SK-N-DZ (cell line): ENCODE measurements at places on chromosomes 16 and 17.

DNA sequence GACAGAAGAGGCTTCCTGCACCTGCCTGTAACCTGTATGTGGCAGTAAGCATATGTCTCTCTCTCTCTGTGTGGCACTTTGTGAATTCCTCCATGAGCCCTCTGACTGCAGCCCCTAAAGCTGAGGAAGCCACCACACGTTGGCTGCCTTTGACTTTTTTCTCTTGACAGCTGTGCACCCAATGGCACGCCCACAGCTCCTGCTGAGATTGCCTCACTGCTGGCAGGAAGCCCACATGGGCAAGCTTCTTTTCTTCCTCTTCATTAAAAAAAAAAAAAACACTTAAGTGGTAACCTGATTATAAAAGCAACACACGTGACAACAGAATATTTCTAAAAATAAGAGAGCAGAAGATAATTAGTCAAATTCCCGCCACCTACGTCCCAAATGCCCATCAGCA is 34.0 kb upstream of the PIRT start:
- no peak for DNase-seq

DNA sequence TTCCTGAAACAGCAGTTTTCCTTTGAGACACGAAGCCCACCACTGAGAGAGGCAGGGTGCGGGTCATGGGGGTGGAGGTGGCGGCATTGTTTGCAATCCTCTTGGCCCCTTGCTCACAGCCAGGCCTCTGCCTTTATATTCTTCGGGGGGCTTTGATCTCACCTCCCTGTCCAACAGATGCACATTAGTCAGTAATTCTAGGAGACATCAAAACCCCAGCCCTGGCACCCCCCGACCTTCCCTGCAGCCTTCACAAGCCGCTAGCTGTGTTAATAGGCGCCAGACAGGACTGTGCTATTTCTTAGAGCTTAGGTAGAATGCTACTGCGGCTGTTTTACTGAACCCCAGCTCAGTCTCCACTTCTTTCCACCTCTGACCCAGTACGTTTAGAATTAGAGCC is 212.6 kb downstream of the RBFOX1 start:
- DNase-seq: no peak

GRCh38 chr17:78041386-78042179 is 83.1 kb downstream of the TNRC6C start:
- no peak for DNase-seq

- no peak for DNase-seq
Measured at GRCh38 chr17:18270046-18270931, 9.8 kb downstream of the MIEF2 start.

- no peak for DNase-seq
Measured at GRCh38 chr17:12866244-12866643, 76.9 kb downstream of the ARHGAP44 start.

GRCh38 chr16:12501707-12502457 is 301.8 kb downstream of the CPPED1 start:
- DNase-seq: no peak

DNA sequence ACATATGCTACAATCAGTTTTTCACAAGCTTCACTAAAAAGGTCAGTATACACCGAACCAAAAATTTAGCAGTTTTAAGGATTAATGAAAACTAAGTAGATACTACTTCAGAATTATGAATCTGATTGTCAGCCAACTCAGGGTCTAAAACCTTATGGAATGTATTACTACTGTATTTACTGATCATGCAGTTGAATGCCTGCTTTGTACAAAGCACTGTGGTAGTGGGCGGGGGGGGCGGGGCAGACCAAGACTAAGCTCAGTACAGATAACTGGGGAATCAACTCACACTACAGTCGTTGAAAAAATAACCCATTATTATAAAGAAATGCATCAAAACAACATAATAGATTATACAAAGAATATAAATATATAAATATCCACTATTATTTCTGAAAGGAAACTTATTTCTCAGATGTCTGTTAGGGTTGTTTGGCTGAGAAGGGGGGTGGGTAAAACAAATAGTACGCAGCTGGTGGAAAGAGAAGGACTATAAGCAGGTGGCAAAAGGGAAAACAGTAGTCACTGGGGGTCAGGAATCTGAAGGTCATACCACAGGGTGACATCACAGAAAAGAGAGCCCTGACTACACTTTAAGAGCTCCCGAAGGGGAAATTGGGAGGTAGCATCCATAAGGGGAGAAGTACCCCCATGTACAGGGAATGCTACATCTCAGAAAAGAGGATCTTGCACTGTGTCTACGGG is 109.4 kb upstream of the AXIN2 start:
- no peak for DNase-seq

- peak; percentile 58 for DNase-seq
Measured at GRCh38 chr17:28247671-28248555, 71.1 kb upstream of the TMEM97 start.

DNA sequence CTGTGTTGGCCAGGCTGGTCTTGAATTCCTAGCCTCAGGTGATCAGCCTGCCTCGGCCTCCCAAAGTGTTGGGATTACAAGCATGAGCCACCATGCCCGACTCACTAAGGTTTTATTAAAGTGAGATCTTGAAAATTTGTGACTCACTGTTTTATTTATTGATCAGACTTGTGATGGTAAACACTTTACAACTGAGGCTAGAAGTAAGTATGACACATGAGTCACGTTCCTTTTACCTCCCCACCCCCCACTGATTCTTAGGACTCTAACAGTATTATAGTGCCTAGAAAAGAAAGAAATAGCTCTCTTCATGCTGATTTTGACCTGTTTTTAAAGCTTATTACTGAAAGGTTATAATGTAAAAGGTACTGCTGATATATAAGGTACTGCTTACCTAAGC is 160.6 kb downstream of the TANC2 start:
- no peak for DNase-seq

DNA sequence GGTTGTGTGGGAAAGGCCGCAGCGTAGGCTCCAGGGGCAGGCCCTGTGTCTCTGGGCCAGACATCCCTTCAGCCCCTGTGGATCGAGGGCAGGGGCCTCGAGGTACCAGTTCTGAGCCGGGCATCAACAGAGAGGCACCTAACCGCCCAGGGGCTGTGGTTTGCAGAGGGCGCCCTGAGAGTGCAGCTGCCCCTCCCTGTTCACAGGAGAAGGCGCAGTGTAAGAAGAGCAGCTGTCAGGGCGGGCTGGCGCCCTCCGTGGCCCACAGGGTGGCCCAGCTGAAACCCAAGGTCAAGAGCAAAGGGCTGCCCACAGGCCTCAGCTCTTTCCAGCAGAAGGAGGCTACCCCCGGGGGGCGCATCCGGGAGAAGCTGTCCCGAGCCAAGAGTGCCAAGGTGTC is 56.5 kb downstream of the ACTG1 start:
- DNase-seq: no peak

DNA sequence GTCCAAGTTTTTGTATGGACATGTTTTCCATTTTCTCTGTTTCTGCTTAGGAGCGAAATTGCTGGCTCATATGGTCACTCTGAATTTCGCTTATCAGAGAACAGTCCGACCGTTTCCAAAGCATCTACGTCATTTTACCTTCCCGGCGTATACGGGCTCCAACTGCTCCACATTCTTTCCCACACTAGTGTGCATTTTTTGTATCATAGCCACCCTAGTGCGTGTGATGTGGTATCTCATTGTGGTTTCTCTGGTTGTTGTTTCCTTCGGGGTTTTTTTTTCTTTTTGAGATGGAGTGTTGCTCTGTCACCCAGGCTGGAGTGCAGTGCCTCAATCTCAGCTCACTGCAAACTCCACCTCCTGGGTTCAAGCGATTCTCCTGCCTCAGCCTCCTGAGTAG is 31.0 kb upstream of the BHLHA9 start:
- no peak for DNase-seq

DNA sequence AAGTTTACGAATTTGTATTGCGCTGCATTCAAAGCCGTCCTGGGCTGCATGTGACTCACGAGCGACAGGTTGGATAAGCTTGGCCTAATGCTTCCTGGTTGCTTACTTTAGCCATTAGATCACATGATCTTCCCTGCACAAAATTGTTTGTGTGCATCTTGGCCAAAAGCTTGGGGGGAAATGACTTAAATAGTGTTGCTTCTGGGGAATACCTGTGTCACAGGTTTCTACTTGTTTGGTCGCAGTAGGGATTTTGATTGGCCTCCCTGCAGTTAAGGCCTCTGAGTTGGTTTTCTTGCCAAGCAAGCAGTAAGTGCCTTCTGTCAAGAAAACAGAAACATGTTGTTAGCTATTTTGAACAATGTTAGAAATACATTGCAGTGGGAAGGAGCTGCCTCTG is 39.6 kb upstream of the DUSP14 start:
- no peak for DNase-seq

GRCh38 chr17:50027881-50028735 is 27.8 kb upstream of the ITGA3 start:
- no peak for DNase-seq

GRCh38 chr16:8795091-8795490 is 2.3 kb downstream of the TMEM186 start:
- DNase-seq: no peak

GRCh38 chr17:77616254-77616731 is 342.2 kb upstream of the TNRC6C start:
- no peak for DNase-seq

DNA sequence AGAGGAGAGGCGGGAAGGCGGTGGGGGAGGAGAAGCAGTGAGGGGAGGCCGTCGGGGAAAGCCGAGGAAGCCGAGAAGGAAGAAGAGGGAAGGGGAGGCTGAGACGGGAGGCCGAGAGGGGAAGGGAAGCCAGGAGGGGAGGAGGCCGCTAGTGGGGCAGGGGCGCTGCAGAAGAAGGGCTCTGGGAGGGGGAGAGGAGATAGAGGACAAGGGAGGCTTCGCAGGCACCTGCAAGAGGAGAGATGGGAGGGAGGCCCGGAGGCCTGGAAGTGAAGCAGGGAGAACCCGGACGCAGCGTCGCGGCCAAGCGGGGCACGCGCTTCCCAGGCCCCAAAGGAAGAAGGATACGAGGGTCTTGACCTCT is 2.3 kb downstream of the C17orf58 start:
- DNase-seq: peak; percentile 57

DNA sequence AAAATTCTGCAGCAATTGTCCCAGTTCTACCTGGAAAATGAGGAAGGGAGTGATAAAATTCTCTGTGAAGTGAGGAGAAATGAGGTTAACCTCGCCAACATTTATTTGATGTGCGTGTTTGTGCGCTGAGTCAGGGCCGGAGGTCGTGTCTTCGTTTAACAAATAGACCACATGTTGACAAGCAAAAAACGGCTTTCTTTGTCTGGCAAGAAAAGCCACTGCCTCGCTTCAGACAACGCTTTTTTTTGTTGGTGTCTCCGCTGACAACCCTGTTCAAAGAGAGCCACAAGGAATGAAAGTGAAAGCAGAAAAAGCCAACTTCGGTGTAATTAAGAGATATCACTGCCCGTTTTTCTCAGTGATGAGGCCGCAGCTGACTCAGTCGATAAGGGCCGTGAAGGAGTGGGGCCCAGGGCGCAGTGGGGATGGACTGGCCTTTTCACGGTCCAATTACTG is 510.6 kb downstream of the CDH13 start:
- DNase-seq: no peak

- no peak for DNase-seq
Measured at GRCh38 chr17:79950751-79951150, 84.9 kb downstream of the TBC1D16 start.

GRCh38 chr17:42407289-42407836 is 15.7 kb downstream of the CAVIN1 start:
- DNase-seq: peak; percentile 57

GRCh38 chr17:42287977-42288802 is at the start of gene STAT5A:
STAT5A (plus strand) TSS chr17:42288498; CDS start chr17:42289412, 914 bp downstream.
- peak; percentile 45 for DNase-seq

DNA sequence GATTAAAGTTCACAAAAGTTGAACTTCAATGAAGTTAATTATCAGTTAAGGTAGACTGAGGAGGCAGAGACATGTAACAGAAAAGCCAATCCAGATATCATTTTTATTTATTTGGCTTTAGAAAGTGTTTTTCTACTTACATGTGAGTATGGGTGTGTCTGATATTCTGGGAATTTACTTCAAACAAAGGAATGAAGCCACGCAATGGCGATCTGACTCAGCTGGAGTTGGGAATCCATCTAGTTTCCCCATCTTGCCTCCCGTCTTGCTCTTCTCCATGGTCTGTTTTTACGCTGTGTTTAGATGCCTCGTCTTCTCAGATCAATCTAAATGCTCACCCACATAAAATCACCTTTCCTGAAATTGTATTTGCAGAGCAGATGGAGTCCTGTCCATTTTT is 1.7 kb upstream of the KCNJ16 start:
- no peak for DNase-seq

GRCh38 chr17:62093188-62094155 is 28.4 kb upstream of the MED13 start:
- no peak for DNase-seq

GRCh38 chr17:36460265-36460937 is 26.1 kb upstream of the ZNHIT3 start:
- no peak for DNase-seq

- DNase-seq: no peak
Measured at GRCh38 chr17:18948476-18949006, 3.4 kb upstream of the SLC5A10 start.
